Left ventricle myocardium superior (tissue), 1 donor: ENCODE measurements at places on chromosomes 5 and 9. TPM values are rescaled to one million over a fixed set of nuclear protein-coding genes. Genes with fewer than 3 reads are reported as not detected.

DNA sequence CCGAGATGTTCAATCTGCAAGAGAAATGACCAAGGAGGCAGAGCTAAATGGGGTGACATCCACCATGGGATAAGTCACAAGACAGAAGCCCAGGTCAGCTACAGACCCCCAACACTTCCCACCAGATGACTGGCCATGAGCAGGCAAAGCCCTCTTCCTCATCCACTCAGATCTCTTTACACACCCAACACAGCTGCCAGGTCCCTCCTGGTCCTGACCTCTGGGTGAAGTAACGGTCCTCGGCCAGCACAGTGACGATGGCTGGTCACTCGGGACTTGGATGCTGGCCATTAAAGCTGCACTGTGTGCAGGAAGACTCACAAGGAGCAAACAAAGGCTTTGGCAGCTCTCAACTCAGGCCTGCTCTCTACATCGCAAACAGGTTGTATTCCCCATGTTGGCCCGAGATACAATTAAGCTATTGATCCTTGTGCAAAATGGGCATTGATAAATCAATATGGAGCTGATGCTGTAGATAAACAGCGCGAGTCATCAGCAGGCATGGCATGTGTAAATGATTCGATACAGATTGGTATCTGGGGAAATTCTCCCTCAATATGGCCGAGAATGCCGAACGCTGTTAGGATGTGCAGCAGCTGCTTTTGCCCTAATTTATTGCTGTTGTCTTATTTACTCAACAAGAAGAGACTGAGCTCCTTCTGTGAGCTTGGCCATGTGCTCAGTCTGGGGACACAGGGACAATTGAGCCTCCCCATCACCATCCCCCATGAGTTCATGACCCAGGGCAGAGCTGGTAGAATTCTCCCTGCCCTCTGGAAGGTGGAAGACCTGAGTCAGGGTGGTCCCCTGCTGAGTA is 98.7 kb downstream of the C5orf15 start:
- DNase-seq, result peak; percentile 52

- no peak for DNase-seq
These were observed 35.9 kb downstream of the STOM start for GRCh38 chr9:121333950-121334773.

GRCh38 chr9:6067426-6067825 is 52.0 kb upstream of the RANBP6 start:
- DNase-seq, result no peak

The CCNI2 gene
- 0.10 TPM for total RNA-seq

- peak; percentile 93 for DNase-seq
These were observed at the start of gene B4GALT7 for GRCh38 chr5:177599731-177600507. B4GALT7 (plus strand) TSS chr5:177600132; CDS start chr5:177600211, 79 bp downstream.

GRCh38 chr5:68447136-68447929 is 231.8 kb downstream of the PIK3R1 start:
- DNase-seq, result no peak

GRCh38 chr9:113603773-113604172 is 140.2 kb downstream of the RGS3 start:
- no peak for DNase-seq

- DNase-seq, result no peak
These were observed 297.0 kb downstream of the SH3GL2 start for GRCh38 chr9:17875886-17876285.

- peak; percentile 87 for DNase-seq
These were observed 2.2 kb downstream of the ST6GALNAC6 start for GRCh38 chr9:127897193-127897692.

DNA sequence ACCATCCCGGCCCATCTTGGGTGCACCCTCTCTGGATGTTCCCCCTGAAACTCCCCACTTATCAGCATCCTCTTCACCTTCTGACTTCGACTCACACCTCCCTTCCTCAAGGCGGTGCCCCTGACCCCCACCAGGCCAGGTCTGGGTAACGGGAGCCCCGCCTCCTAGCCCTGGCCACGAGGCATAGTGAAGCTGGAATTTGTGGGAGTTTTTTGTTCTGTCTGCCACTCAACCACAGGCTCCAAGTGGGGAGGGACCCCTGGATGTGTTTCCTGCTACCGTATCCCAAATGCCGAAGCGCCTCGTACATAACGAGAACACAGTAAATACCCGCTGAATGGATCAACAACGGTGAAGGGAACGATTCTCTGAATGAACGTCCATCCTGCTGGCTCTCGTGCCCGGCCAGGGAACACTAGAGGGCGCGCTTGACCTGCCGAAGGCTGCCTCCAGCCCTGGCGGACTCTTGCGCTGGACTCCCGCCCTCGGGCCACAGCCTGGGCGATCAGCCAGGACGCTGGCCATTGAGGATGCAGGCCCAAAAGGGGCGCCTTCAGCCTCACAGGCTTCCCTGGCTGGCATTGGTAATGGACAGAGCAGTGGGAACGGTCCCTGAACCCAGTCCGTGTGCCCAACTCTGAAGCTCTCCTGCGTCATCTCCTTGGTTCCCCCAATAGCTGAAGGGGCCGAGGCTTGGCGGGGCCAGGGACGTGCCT is 47.3 kb upstream of the PHYKPL start:
- DNase-seq, result peak; percentile 95

DNA sequence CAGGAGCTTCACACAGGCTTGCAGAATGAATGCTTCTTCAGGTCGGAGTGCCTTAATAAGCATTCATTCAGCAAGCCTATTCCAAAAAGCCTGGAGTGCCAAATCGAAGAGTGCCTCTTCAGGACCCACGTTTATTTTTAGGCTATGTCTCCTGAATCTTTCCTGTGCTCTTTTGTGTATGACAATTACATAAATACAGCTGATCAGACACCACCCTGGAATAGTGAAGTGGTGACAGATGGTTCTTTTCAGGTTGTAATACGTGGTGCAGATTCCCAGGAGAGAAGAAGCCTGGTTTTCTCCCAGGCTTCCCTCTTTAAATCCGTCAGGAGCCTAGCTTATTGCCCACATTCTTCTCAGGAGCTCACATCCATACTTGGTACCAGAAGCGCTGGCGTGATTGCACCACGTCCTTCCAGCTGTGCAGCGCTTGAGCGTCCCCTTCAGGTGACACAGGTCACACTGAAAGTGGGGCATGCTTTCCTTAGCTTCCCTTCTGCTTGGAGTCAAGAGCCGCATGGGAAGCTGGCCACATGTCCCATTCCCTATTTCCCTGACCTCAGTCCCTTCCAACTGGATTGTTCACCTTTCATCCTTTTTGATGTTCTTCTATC is 123.1 kb downstream of the ADCY2 start:
- no peak for DNase-seq

DNA sequence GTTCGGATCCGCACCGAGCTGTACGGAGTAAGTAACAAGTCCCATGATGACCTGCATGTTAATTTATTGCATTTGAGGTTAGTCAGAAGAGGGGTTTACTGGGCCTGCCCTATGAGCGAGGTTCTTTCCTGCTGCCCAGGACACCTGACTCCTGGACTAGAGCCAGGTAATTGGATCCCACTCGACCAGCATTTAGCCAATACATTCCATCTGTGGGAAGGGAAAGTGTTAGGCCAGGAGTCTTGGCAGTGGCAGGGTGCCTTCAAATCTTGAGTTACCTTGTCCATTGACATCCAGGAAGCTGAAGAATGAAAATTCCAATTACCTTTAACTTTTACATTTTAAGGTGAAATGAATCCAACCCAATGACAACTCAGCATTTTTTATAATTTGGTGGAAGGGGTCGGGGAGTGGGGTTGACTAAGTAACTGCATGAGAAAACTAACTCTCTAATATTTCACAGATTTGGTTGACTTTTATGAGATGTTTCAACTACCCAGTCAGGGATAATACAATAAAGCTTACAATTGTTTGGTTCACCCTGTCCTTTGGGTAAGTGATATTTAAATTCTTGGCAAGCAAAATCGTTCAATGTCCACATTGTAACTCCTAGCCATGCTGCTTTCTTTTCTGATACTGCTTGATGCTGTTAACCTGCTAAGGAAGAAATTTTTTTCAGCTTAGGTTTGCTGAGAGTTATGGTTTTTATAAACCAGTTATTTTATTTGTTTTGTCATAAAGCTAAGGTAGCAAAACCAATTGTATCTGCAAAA is 111.6 kb upstream of the IQGAP2 start:
- DNase-seq, result no peak

DNA sequence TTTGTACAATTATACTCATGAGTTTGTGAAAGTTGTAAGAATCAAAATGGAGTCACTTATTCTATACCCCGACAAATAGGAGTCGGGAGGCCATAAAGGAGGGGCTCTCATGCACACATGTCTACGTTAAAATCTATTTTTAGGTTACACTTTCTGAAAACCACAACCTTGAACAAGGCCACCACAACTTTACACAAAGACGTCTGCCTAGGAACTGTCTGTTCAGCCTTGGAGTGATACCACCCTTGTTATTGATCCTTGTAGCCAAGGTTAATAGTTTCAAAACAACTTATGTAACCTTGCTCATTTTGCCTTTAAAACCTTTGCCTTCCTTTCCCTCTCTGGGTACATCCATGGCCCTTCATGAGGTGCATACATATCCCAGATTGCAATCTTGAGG is 4.1 kb upstream of the NDFIP1 start:
- DNase-seq, result no peak

DNA sequence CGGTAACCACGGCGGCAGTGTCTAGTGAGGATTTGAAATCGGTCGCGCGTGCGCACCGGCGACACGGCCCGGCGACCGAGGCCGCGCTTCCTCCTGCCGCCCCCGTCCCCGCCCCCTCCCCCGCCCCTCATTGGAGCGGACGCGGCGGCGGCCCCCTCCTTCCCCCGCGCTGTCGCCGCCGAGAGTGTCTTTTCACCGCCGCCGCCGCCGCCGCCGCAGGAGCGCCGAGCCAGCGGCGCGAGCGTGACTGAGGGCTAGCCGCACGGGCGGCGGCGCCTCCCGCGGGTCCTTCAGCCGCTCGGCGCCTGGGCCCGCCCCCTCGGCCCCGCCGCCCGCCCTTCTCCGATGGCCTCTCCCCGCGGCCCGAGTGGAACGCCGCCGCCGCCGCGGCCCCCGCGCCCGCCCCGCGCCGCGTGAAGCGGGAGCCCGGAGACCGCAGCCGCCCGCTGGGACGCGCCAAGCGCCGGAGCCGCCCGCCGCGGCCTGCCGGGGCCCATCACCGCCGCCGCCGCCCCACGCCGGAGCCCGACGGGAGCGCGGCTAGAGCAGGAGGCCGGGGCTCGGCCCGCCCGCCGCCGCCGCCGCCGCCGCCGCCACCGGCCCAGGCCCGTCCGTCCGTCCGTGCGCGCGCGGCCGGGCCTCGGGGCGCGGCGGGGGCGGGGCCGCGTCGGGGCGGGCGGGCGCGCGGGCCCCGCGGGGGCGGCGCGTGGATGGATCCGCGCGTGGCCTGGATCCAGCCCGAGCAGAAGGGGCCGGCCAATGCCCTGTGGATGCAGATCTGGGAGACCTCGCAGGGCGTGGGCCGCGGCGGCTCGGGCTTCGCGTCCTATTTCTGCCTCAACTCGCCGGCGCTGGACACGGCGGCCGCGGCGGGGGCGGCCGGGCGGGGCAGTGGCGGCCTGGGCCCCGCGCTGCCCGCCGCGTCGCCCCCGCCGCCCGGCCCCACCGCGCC is at the start of gene TENT4A:
Gene TENT4A, plus strand, starts transcription at position 159 of the 952 bp plus-strand sequence. Its CDS starts 552 bp downstream, at position 711.
- peak; percentile 74 for DNase-seq
